ENCODE measurements at places on chromosomes 6 and 20.

DNA sequence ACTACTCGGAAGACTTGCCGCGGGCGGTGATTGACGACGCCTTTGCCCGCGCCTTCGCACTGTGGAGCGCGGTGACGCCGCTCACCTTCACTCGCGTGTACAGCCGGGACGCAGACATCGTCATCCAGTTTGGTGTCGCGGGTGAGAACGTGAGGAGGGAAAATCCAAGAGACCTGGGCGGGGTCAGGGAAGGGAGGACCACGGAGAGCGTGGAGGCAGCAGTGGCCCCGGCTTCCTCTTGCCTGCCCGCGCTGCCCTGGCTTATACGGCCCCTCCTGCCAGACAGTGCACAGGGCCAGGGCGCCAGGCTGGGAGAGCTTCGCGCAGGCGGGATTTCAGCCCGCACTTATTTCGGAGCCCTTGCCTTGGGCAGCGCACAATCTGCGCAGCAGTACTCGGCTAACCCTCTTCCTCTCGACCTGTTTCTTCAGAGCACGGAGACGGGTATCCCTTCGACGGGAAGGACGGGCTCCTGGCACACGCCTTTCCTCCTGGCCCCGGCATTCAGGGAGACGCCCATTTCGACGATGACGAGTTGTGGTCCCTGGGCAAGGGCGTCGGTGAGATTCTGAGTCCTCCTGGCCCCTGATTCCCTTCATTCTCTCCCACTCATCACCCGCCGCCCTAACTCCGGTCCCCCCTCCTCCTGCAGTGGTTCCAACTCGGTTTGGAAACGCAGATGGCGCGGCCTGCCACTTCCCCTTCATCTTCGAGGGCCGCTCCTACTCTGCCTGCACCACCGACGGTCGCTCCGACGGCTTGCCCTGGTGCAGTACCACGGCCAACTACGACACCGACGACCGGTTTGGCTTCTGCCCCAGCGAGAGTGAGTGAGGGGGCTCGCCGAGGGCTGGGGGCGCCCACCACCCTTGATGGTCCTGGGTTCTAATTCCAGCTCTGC lies 2.0 kb downstream of the MMP9 start:
- no peak for DNase-seq

DNA sequence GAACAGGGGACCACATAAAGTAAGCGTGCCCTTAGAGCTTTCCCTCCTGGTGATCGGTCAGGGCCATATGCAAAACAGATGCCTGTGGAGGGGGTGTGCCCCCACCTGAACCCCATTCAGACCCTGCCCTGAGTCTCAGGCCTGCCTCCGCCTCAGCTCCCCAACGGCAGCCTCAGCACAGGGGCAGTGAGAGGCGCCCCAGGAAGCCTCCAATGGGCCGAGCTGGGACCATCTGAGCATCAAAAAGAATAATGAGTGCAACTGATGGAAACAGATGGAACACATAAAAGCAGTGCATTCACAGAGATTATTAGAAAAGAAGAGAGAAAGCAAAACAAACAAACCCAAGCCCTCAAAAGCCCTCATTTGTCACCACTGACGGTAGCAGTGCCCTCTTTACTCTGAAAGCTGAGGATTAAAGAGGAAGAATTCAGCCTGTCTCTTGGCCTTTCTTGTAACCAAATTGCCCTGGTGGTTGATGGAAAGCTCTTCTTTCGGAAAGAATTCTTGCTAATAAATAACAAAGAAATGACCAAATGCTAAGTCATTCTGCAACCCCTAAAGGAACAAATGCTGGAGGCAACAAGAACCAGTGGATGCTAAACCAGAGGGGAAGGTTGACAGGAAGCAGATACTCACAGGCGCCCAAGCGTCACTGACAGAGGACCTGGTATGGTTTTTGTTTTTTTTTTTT lies 6.8 kb downstream of the ADISSP start:
- DNase-seq = no peak

GRCh38 chr20:44081476-44081875 lies 105.5 kb downstream of the JPH2 start:
- no peak for DNase-seq

- no peak for DNase-seq
Observed at GRCh38 chr20:23643659-23644058, 5.9 kb upstream of the CST3 start.

GRCh38 chr6:160523223-160523622 lies 140.9 kb downstream of the LPA start:
- no peak for DNase-seq

DNA sequence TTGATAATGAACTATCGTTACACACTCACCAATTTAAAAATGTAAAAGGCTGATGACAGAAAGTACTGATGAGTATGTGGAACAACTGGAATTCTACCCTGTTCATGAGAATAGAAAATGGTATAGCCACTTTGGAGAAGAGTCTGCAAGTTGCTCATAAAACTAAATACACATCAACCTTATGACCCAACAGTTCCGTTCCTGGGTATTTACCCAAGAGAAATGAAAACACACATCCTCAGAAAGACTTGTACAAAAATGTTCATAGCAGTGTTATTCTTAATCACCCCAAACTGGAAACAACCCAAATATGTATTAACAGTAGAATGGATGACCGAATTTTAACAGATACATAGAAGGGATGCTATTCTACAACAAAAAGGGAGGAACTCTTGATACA lies 145.7 kb upstream of the LRFN2 start:
- no peak for DNase-seq

DNA sequence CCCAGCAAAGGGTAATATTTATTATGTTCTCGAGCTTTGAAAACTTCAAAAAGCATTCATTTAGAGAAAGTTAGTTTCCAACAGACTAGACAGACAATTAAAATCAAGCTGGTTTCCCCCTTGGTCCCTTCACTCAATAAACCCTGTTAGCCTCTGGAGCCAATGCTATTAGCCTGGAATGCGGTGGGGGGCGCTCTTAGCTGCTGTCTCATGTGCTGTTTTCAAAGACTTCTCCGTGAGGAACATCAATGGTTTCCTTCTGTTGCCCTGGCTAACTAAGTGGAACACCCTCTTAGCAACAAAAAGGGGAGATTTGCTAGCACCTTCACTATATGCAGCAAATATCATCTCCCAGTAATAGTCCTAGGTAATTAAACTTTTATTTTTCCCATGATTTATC lies 86.4 kb downstream of the LY86 start:
- no peak for DNase-seq

DNA sequence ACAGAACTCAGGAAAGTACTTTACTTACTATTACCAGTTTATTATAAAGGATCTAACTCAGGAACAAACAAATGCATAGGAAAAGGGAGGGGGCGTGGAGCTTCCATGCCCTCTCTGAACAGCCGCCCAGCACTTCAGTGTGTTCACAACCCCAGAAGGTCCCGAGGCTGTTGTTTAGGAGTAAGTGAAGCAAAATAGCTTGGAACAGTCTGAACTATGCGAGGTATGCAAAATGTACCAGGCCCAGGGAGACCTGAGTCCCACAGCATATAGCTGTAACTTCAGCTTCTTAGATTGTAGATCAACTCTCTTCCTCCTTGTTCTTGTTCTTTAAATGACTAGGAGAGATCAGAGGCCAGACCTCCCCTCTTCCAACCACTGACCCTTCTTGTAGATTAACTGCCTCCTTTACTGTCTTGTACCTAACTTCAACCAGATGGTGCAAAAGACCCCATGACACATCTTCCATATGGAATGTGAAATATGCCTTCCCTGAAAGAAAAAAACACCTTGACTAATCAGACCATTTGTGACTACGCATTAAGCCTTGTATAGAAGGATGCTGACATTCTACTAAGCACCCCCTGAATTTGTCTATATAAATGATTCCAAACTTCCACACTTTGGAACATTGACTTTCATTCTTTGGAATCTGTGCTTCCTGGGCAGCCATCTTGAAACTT lies 98.8 kb upstream of the SNX9 start:
- no peak for DNase-seq

- DNase-seq = no peak
Observed at GRCh38 chr6:142361779-142362750, 60.3 kb downstream of the ADGRG6 start.

GRCh38 chr6:38195113-38195635 lies 375.6 kb downstream of the ZFAND3 start:
- no peak for DNase-seq

DNA sequence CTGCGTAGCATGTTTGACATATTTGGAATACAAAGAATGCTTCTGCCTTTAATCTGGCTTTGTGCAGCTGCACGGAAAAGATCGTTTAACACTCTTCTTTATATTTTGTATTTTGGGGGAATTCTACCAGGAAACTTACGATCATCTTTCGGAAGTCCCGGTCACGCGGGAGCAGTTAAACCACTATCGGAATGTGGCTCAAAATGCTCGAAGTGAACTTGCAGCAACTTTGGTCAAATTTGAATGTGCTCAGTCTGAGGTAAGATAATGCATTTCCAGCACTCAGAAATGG lies 42.3 kb downstream of the CCDC170 start:
- DNase-seq = no peak

DNA sequence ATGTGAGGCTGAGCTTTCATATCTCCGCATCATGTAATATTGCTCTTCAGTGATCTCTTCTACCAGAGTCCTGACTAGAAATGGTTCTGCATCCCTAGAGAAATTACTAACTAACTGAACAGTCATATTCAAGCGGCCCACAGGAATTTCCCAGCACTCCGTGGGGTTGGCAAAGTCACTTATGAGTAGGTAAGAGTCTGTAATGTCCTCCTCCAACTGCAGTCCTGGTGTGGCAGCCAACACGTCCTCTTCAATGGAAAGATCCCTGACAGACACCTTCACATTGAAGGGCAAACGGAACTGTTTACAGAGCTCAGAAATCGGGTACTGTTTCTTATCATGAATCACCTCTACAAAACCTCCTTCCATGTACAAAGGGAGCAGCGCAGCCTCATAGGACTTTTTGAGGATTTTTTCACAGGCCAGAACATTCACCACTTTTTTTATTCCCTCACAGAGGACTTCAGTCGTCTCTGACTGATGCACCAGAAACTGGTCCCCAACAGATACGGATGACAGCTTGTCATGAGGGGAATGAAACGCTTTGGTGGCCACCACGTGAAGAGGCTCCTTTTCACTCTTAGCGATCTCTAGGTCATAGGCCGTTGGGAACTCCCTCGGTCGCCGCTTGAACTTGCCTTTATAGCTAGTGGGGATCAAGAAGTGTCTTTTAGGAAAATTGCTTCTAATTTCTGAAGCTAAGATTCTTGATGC lies 87.7 kb downstream of the THEMIS start:
- no peak for DNase-seq

GRCh38 chr6:5155906-5156305 lies 70.8 kb downstream of the PPP1R3G start:
- DNase-seq = no peak

Data from SJSA1 (cell line).